ENCODE measurements at places on chromosomes 4 and X.

DNA sequence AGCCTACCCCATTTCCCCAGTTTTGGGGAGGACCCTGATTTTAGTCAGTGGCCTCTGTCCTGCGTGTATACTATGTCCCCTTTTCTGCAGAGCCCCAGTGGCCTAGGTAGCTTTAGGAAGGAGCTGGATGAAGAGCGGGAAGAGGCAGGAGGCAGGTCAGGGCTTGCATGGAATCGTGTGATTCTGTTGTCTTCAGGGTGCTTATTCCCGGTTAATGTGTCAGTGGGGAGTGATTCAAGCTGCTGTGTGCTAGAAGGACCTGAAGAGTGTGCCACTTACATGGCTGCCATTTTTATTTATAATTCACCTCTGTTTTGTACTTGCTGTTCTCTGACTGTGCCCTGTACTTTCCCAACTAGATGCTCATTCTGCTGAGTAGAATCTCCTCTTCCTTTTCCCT, 127.3 kb upstream of the AMOT start:
- no peak for DNase-seq

- DNase-seq = no peak
Measured at GRCh38 chrX:39050427-39050826, 249.2 kb downstream of the MID1IP1 start.

- no peak for DNase-seq
Measured at GRCh38 chr4:158826057-158826456, 57.2 kb downstream of the FNIP2 start.

DNA sequence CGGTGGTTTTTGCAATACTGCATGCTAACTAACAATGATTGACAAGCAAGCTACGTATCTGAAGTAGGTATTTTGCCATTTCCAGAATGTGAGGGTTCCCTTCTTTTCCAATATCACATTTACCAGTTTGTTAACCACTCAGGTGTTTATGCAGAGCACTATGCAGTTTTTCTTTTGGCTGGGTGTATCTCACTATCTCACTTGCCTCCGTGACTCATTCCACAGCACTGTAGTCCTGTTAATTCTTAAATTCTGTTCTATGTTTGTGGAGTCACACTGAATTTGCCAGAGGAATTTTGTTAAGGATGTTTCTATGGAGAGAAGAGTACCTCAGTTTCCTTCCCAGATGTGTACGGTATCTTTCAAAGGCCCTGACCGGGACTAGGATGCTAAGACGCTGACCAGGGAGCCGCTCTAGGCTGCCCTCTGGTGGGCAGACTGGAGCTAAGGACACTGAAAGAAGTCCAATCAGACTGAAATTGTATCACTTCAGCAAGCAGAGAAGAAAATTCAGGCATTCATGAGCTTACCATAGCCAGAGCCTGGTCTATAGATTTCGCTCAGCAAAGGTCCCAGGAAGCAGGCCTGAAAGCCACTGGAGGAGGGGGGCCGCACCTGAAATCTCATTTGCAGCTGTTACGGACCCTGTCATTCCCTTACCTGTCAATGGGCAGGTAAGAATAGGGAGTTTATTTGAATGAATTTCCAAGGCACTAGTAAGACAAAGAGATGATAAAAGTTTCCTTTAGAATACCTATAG, 388.4 kb upstream of the SPOCK3 start:
- DNase-seq = peak; percentile 1

GRCh38 chrX:29422034-29422433, 793.3 kb upstream of the MAGEB2 start:
- no peak for DNase-seq

GRCh38 chrX:51257490-51257889, 75.1 kb upstream of the NUDT10 start:
- DNase-seq = no peak

GRCh38 chr4:32196950-32197688, 1477.0 kb downstream of the PCDH7 start:
- DNase-seq = peak; percentile 3

All from NCI-H1105 treated with DMSO at 0.1 percent for 48 hours (cell line).